SJSA1 (cell line): ENCODE measurements at places on chromosomes 5 and 9.

DNA sequence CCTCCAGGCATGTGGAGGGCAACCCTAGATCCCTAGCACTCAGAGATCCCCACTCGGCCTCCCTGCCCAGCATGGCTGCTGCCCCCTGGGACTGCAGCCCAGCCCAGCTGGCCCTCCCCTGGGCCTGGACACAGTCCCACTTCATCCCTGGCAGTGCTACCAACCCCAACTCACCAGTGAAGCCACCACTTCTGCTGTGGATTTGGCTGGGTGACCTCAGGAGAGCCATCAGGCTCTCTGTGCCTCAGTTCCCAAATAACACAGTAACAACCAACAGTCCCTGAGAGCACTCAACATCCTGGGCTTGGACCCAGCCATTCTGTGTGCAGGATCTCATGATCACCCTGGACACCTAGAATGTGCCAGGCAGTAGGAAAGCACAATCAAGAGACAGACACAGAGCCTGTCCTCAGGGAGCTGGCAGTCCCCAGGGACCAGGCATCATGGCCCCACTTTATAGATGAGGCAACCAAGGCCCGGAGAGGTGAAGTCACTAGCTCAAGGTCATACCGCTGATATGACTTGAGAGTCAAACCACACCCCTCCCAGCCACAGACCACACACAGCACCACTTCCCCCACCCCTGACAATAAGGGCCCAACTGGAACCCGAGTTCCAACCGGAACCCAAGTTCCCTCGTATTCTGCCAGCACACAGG lies 4.7 kb upstream of the PSMB7 start:
- no peak for DNase-seq

- no peak for DNase-seq
These were observed 125.3 kb downstream of the ROR2 start for GRCh38 chr9:91824601-91825305.

- DNase-seq: no peak
These were observed 31.9 kb downstream of the NIPSNAP3B start for GRCh38 chr9:104795857-104796256.

GRCh38 chr5:116573702-116574366 lies 789 bp downstream of the SEMA6A start:
- DNase-seq: no peak

GRCh38 chr9:126704157-126704891 lies 90.6 kb downstream of the LMX1B start:
- no peak for DNase-seq

DNA sequence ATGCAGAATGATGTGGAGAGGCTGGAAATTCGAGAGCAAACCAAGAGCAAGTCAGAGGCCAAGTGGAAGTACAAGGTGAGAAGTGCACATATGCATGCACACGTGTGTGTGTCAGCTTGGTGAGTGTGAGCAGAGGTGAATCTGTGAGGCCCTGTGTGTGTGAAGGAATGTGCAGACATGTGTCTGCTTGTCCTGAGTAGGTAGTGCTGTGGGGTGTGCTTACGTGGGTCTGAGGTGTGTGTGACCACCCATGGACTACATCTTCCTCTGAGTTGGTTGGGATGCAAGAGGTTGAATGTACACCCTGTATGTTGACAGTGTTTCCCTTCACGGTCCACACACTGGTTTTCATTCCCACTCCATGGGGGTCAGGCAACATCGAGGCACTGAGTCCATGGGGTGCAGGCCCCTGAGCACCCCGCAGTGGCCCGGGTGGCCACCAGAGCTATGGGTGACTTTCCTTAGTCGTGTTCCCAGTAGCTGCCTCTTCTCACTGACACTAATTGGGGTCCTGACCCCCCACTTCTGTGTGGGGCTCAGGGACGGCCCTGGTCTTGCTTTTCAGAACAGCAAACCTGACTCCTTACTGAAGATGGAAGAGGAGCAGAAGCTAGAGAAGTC lies 86.7 kb downstream of the PHF2 start:
- no peak for DNase-seq

GRCh38 chr5:124527220-124527991 lies 219.0 kb downstream of the ZNF608 start:
- DNase-seq: no peak

DNA sequence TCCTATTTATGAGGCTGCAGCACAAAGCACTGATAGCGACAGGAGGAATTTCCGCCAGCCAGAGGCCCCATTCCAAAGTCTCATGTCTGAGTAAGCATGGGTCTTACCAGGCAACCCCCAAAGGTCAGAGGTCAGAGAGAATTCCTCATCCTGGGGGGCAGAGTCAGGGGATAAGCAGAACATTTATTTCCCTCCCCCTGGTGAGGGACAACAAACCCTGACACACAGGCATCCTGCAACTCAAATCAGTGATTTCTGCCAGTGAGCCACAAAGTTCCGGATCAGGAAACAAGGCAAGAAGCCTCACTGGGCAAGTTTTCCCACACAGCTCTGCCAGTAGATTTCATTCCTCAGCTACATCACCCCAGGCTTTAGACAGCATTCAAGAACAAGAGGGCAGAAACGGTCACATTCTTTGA lies 37.0 kb downstream of the ADAMTS12 start:
- DNase-seq: no peak

GRCh38 chr9:92652461-92652860 lies 17.5 kb downstream of the IPPK start:
- no peak for DNase-seq

DNA sequence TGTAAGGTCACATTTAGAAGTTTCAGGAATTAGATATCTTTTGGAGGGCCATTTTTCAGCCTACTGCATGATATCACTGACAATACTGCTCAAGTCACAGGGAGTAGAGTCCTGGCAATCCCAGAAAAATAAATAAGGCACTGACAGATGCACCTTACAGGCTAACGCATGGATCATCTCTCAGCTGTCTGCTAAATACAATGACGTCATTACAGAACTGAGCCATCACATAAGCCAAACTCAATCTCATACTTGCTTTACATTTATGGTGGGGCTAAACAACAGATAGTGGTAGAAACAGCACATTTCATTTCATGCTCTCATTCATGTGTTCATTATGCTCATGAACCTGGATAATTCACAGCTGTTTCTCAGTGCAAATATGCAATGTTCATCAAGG lies 243.7 kb downstream of the SEMA5A start:
- DNase-seq: no peak

DNA sequence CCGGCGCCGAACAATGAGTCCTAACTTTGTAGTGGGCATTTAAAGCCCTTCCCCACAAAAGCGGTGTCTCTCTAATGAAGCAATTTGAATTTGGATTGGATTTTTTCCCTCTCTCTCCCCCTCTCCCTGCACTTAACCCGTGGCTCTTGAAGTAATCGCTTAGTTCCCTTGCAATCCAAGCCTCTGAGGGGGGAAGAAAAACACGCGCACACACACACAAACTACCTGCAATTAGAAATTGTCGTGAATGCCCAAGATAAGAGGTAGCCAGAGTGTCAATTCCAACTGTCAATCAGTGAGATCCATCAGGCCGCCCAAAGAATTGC lies 1.2 kb downstream of the LHX6 start:
- DNase-seq: no peak

DNA sequence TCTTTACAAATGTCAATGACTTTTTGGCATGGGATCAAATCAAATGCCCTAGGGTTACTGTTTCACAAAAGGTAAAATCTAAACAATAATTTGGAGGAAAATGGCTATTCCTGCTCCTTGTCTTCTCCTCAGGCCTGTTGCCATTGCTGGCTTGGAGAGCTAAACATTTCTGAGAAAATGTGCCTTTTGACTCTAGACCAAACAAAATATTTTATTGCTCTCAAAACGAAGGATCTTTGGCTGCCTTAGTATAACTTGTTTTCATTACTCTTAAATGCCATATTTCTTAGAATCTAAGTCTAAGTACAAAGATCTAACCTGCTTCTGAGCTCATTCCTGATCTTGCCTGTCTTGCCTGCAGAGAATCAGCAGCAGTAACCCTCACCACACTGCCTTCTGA lies 116.6 kb downstream of the MUSK start:
- no peak for DNase-seq

DNA sequence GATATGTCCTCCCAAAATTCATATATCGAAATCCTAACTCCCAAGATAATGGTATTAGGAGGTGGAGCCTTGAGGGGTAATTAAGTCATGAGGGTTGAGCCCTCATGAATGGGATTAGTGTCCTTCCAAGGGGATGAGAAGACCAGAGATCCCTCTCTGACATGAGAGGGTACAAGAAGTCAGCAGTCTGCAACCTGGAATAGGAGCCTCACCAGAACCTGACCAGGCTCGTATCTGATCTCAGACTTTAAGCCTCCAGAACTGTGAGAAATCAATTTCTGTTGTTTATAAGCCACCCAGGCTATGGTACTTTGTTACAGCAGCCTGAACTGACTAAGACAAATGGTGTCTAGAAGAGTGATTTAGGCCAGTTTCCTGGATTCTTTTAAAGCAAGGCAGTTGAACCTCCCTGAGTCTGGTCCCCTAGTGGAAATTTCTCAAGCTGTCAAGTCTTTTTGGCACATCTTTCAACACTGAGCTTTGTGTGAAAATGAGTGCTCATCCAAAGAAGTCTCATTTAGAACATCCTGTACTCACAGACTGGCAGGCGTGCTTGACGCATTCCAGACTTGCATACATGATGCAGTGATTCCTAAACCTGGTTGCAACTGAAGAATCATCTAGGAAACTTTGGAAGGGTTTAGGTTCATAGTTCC lies 254.8 kb upstream of the PPP1R2B start:
- no peak for DNase-seq

GRCh38 chr9:121508415-121508814 lies 8.8 kb upstream of the GGTA1 start:
- DNase-seq: no peak

DNA sequence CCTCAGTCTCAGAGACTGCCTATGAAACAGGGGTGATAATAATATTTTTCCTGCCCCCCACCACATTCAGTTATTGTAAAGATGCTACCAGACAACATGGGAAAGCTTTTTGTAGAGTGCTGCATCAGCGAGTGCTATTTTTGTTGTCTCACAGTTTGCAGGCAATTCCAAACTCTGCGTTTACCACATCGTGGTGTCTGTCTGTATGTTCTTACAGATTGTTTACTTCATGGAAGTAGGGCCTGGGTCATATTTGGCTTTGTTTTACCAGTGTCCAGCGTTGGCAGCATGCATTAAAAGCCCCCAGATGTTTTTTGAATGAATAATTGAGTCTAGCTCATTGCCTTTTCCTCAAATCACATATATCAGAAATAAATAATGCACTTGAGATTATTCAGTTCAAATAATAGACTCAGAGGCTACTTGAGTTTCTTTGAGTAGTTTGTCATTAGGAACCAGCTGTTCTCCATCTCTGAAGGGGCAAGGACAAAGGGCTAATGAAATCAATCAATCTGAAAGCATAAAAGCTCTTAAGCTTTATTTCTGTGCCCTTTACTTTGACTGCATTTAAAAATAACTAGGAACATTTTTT lies 243.7 kb downstream of the CWC27 start:
- no peak for DNase-seq

GRCh38 chr5:116299746-116300640 lies 215.2 kb downstream of the COMMD10 start:
- DNase-seq: no peak

- DNase-seq: peak; percentile 54
These were observed 4.9 kb upstream of the C7 start for GRCh38 chr5:40904205-40904993.

GRCh38 chr9:134570151-134570621 lies 71.4 kb upstream of the COL5A1 start:
- no peak for DNase-seq

DNA sequence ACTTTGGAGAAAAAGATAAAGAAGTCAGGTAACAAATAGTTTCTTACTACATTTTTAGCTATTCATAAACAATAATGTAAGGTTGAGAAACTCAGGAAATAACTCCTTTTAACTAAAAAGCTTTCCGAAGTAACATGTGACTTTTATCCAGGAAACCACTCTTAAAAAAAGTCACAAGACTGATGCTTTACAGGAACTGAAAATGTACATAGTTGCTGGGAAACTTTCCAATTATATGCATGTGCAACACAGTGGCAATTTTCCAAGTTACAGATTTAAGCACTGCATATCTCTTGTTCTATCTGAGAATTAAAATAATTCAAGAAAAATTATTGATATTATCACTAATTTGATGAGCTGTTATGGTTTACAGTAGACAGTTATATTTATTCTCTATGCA lies 105.2 kb downstream of the CDH10 start:
- DNase-seq: no peak

DNA sequence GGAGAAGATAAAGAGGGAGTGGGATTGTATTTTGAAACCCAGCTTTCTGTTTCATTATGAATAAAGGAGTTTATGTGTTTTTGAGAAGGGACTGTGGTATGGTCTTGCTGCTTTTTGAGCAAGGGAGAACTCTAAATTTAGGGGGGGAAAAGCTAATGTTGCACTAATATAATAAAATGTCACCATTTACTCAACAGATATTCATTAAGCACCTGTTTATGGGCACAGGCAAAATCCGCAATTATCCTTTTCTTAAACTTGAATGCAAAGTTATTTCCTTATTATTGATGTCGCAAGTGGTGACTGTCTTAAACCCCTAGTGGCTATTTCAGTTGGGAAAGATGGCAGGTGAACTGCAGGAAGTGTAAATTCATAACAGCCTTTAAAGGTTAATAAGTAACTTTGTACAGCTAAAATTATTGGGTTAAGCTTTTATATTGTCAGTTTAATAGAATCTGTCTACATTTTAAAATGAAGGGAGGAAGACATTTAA lies 1.5 kb downstream of the CDC42SE2 start:
- DNase-seq: no peak

DNA sequence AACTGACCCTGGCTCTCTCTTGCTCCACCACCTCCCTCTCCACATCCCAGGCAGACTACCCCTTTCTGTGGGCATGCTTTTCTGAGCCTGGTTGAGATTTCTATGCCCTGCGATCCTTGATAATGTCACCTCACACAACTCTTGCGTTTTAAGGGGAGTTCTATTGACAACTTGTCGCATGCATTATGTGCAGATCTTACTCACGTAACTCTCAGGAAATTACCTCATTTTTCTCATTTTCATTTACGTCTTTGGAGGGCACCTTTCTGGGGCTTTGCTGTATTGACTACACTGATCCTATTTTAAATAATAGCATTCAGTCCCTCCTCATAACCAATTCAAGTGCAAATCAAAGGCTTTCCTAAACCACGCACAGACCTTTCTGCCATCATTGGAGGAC lies 140.4 kb upstream of the WWC1 start:
- DNase-seq: no peak

DNA sequence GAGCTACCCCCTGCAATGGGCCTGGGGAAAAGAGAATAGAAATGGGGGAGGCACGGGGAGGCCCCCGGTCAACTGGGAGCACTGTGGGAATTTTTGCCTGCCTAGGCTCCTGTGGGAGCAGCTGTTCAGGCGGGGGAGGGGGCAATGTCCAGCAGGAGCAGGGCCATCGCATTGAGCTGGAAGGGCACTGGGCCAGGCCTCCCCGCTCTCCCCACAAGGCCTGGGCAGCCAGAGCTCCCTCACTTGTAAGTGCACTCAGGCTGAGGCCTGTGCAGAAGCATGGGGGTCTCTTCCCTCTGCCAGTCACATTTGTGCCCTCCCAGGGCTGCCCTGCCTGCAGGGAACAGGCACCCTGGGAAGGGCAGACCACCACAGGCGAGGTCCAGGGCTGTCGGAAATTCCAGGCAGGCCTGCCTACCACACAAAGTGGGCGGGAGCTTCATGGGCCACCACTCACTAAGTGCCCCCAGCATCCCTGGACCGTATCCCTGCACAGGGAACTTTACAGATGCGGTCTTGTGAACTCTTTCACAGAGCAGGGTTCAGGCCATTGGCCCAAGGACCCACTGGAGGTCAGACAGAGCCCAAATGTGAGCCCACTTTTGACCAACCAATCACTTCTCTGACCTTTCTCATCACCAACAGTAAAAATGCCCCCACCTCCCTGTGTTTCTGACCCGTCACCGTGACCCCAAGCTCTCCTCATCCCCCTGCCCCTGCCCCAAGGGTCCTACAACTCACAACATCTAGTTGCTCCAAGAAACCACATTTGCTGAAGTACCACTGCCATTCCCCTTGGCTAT lies 1.0 kb upstream of the CFAP157 start:
- no peak for DNase-seq
